M059J (cell line): ENCODE measurements at places on chromosomes 2 and 18. TPM values are rescaled to one million over a fixed set of nuclear protein-coding genes. Genes with fewer than 3 reads are reported as not detected.
A peak's percentile ranks its signal among the peaks of the same experiment; 100 is the strongest.

GRCh38 chr2:73983322-73984202 lies 1.1 kb upstream of the TET3 start:
- DNase-seq, result no peak

The GALNT14 gene
- 0.20 TPM in 1 of 2 replicates, not detected in the other for total RNA-seq

GRCh38 chr2:240619506-240620148 lies 5.7 kb upstream of the GPR35 start:
- DNase-seq, result no peak

GRCh38 chr2:8684878-8685696 lies 3.2 kb downstream of the ID2 start:
- peak; percentile 48 for DNase-seq

GRCh38 chr2:218857371-218858137 lies 2.1 kb upstream of the WNT6 start:
- DNase-seq, result peak; percentile 34

DNA sequence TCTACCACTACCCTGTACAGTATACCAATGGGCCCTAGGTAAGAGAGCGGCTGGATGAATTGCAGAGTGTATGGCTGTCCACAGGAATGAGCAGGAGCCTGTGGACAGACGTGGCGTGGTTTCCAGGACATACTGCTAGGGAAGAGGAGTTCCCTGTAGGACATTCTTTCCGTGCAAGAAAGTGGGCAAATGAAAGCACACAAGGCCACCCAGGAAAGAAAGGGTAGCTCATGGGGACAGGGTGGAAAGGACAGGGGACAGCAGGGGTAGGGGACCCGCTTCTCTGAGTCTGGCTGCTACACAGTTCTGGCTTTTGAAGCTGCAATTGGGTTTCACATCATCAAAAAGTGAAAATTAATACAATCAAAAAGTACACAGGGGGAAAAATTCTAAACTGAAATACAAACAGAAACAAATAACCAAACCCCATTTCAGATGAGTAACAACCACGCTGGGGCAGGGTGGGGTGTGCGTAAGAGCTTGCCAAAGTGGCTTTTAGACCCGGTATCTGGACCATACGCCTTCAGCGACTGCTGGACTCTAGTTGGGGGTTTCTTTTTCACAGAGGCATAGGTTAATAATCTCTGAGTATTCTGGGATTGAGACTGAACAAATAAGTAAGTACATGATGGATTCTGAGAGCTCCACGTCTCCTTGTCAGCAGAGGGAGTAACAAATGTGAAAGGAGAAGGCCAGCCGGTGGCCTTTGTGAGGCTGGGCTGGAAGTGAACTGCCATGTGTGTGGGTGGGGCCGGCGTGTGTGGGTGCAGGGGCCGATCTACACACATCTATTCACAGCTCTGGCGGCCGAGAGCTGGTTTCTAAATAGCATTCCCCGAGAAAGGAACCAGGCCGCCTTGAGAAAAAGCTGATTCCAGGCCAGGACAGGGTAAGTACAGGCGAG lies 84.0 kb downstream of the HDAC4 start:
- no peak for DNase-seq

DNA sequence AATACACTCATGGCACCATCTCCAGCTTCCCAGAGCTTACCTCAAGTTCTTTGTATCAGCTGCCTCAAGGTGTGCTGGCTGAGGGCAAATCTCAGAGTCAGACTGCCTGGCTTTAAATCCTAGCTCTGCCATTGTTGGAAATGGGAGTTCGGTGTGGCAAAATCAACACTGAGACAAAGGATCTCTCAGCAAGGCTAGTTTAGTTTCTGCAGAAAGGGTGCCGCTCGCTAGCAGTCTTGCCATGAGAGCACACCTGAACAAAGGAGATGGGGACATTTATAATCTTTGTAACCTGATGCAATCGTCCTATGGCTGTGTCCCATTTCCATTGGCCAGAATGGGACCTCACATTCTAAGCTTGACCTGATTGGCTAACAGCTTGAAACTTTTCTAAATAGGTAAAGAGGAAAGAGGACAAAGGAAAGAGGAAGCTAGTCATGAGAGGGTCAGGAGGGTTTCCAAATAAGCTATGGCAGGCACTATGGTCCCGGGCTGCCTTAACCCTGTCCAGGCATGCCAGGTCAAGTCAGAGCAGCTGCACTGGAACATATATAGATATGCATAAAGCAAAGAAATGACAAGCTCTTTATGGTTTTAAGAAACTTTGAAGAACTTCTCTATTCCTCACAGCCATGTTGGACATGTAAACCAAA lies 4.3 kb upstream of the UBE2F start:
- no peak for DNase-seq

DNA sequence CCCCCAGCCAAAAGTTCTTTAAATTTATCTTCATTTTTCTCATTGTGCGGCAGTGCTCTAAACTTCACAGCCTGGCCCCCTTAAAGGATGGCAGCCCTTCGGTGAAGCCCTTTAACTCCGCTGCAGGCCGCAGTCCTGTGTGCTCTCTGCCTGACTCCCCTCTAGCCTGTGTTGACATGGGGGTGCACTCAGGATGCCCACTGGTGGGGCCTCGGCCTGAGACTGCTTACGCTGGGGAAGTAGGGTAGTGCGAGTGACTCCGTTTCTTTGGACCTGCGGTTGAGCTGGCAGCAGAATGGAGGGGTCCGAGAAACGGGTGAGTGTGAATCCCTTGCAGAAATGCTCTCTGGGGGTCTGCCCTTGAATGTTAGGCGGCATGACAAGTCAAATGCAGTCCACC lies 5.6 kb downstream of the RAB12 start:
- no peak for DNase-seq

DNA sequence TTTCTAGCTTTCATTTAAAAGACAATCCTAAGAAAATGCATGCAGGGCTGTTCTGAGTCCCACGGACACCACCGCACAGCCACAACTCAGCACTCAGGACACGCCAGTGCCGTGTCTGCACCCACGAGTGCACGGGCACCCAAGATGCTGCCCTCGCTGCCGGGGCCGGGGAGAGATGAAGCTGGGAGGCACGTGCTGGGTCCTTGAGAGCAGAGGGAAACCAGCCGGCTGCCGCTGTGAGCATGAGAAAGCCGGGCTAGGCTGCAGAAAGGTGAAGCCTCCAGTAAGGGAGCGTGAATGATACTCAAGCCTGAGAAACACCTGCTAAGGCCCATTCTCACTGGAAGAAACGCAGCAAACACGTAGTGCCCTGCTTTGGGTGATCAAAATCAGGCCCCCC lies 4.8 kb downstream of the COPS9 start:
- no peak for DNase-seq

DNA sequence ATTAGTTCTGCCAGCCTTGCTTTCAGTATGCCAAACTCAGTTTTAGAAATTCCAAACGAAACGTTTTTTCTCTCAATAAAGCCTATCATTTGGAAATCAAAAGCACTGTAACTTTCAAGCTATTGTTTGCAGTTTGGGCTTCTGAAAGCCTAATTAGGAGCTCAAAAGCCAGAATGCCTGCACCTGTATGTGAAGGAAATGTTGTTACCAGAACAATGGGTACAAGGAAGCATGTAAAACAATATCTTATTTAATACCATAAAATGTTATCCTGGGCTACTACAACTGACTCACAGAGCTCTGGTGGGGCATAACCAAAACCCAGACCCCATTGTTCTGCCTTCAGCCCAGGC lies 12.6 kb upstream of the GULP1 start:
- DNase-seq, result no peak

GRCh38 chr2:212360068-212360460 lies 178.5 kb downstream of the ERBB4 start:
- no peak for DNase-seq

DNA sequence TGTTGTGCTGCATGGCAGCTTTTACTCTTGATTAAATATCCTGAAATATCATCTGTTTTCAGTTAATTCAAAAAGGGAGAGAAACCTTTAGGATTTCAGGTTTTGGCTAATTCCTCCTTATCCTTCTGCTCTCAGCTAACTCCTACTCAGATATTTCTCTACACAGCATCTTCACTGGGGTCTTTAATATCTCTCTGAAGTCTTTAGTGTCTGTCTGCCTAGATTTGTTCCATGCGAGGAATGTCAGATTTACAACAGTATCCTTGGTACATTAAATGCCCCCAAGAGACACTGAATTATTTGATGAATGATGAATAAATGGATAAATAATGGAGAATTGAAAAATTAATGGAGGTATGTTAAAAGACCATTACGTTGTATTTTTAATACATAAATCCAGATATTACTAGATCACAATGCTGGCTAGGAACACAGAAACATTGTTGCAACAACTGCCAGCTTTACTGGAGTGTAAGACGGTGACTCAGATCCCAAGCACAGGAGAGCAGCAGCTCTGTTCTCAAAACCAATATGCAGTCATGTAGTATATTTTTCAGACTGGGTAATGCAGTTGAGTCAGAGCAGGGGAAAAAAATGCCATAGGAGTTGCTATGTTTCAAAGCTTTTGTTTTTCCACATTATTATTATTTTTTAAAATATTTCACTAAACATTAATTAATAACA lies 388.0 kb upstream of the SYT4 start:
- peak; percentile 81 for DNase-seq

GRCh38 chr18:79413426-79413825 lies 17.7 kb downstream of the NFATC1 start:
- DNase-seq, result no peak

DNA sequence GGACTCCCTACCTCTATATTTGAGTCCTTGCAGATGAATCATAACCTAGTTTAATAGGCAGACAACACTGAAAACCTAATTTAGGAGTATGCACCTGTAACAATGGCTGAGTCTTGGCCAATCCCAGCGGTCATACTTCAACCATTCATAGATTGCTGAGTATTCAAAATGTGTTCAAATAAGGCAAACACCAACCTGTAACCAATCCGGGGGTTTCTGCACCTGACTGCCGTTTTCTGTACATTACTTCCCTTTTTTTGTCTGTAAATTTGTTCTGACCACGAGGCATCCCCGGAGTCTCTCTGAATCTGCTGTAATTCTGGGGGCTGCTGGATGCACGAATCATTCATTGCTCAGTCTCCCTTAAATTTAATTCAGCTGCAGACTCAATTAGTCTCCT lies 338.6 kb downstream of the STK39 start:
- DNase-seq, result no peak

The RAPH1 gene
- total RNA-seq, result 9.3 and 13.8 TPM in 2 replicates

- no peak for DNase-seq
Observed at GRCh38 chr2:98717621-98718020, 13.3 kb downstream of the MGAT4A start.

DNA sequence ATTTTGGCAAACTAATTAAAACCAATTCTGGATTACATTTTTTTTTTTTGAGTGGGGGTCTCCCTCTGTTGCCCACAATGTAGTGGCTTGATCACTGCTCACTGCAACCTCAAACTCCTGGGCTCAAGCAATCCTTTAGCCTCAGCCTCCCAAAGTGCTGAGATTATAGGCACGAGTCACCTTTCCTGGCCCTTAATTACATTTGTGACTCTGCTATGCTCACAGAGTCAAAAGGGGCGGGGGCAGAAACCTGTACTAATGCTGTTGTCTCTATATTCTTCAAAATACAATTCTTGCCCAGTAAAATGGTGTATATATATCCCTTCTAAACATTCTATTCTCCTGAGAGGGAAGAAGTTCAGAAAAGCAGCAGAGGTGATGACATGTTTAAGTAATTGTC lies 23.2 kb downstream of the PRKD3 start:
- peak; percentile 60 for DNase-seq

The DTNB gene
- 12.2 and 12.5 TPM in 2 replicates for total RNA-seq

GRCh38 chr2:215071676-215072075 lies 66.8 kb downstream of the ABCA12 start:
- peak; percentile 2 for DNase-seq

The CMPK2 gene
- total RNA-seq, result 107 and 134 TPM in 2 replicates

- DNase-seq, result peak; percentile 97
Observed at GRCh38 chr2:100757621-100758394, 62.1 kb upstream of the NPAS2 start.

DNA sequence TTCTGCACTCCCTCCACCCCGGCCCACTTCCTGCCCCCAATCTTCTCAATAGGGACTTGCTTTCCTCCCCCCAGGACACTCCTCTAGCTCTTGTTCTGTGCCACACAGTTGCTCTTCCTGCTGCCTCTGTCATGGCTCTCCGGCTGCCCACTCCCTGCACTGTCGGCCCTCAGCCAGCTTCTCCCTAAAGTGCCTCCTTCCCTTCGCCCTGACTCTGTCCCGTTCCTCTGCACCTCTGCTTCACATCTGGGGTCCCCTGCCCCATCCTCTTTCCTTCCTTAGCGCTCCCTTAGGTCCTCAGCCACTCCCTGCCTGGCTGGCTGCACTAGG lies 132.1 kb downstream of the CABLES1 start:
- DNase-seq, result no peak

DNA sequence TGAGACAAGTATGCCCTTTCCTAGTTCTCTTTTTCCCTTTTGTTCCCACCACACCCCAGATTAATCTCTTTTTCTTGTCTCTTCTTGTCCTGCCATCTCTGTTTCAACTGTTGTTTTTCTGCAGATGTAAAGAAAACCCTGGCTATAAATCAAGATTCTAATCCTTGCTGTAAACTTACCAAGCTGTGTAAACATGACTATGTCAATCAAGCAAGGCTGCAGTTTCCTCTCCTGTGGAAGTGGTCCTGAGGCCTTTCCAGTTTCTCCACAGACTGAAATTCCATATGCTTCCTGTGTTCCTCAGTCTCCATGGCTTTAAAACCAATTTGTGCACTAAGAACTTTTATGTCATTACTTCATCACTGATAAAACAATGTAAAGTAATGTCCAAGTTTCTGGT lies 288.8 kb upstream of the PIK3C3 start:
- DNase-seq, result no peak

- DNase-seq, result no peak
Observed at GRCh38 chr2:120855855-120856405, 120.3 kb downstream of the GLI2 start.

DNA sequence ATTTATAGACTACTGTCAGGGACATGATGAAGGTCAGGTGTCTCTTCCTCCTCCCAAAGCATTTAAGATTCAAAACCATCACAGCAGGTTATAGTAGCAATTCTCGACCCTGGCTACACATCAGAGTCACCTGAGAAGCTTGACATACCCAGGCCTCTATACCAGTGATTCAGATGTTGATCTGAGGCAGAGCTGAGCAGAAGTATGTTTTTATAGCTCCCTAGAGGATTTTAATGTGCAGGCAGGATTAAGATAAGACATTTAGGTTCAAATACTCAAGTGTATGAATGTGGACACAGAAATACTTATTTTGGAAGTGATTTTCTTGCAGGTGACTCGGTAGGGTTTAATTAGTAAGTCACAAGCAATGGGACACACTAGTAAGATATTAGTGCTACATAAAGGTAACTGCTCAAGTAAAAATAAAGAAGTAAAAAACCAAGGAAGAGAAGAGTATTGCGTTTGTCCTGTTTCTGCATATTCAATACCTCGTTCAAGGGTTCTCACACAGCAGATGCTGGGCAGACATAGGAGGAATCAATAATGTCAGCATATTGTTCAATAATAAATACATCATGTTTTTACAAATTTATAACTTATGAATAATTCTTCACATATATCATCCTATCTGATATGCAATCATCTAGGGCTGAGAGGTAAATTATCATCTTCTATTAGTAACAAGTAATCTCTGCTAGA lies 7.0 kb downstream of the GCFC2 start:
- no peak for DNase-seq

- no peak for DNase-seq
Observed at GRCh38 chr2:38284971-38285370, 92.1 kb downstream of the ATL2 start.

- no peak for DNase-seq
Observed at GRCh38 chr2:80061881-80062280, 242.7 kb downstream of the LRRTM1 start.

GRCh38 chr18:74951165-74951760 lies 257.7 kb downstream of the PTGR3 start:
- peak; percentile 93 for DNase-seq

GRCh38 chr2:3535794-3536681 lies 16.7 kb upstream of the ADI1 start:
- peak; percentile 91 for DNase-seq

The NDC80 gene
- total RNA-seq, result 52.0 and 65.8 TPM in 2 replicates

GRCh38 chr2:179218848-179219594 lies 45.6 kb downstream of the SESTD1 start:
- DNase-seq, result peak; percentile 63
